Stimulated activated naive CD8-positive, alpha-beta T cell treated with anti-CD3 and anti-CD28 coated beads, Interleukin-15, amount 100 ng/mL, for 72 hours (primary cell): ENCODE measurements at places on chromosomes 1 and 21.
A peak's percentile ranks its signal among the peaks of the same experiment; 100 is the strongest.

DNA sequence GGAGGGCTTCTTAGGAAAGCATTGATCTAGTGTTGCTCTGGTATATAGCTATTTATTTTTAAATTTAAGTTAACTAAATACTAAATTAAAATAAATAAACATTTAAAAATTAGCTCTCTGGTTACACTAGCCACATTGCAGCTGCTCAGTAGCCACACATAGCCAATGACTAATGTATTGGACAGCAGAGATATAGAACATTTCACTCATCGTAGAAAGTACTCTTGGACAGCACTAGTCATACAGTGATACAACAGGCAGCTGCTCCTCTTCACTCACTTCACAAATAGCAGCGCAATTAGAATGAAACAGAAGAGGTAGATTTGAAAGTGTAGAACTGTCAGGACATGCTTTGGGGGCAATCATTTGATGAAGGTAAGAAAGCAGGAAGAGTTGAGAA lies 245.4 kb downstream of the PBX1 start:
- no peak for DNase-seq

GRCh38 chr1:41783189-41783639 lies 135.5 kb downstream of the HIVEP3 start:
- no peak for DNase-seq

DNA sequence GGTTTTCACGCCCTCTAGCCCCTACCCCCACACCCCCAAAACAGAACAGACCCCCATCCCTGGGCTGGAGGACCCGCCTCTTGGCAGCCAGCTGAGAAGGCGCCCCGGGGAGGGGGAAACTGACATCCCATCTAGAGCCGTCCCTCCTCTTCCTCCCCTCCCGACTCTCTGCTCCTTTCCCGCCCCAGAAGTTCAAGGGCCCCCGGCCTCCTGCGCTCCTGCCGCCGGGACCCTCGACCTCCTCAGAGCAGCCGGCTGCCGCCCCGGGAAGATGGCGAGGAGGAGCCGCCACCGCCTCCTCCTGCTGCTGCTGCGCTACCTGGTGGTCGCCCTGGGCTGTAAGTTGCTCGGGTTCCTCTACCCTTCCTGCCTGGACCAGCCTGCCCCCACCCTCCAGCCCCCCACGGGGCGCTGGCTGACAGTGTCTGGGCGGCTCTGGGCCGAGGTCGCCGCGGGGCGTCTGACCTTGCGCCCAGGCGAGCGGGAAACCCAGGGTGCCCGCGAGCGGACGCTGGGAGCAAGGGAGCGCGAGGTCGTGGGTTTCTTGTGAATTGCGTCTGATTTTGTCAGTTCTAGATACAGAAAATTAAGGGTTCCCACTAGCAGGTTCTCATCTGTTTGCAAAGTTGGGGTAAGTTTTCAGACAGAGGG lies 618 bp downstream of the JAM2 start:
- DNase-seq, result peak; percentile 61

GRCh38 chr1:50972766-50973165 lies 2.7 kb downstream of the CDKN2C start:
- no peak for DNase-seq

GRCh38 chr1:163399976-163400601 lies 78.3 kb downstream of the NUF2 start:
- no peak for DNase-seq
